ENCODE measurements at places on chromosomes 7 and 10.

DNA sequence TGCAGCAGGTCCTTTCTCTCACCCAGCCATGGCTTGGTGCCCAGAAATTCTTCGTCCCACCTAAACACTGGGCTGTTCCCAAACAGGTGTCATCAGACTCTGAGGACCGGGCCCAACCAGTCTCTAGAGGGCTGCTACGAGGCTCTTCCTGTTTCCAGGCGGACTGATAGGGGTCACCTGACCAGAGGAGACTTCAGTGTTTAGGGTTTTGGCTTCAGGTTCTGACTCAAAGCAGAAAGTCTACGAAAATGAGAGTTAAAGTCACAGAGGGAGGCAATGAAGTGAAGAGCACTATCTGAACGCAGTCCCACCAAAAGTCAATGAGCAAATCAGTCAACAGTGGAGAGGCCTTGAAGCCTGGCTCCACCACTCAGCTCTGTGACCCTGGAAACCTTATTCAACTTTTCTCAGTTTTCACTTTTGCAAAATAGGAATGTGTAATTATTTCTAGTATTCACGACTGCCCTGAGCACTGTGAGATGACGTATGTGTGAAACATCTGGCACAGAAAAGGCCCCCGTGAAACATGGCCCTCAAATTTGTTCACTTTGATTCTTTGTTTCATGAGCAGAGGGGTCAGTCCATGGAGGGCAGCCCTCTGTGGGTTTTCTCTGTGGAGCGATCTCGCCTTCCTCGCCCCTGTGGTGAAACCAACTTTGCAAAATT is 189.9 kb upstream of the PDE1C start:
- no peak for DNase-seq
- no peaks in the 10 kb centered on the region for H3K36me3 ChIP-seq
- no peaks in the 10 kb centered on the region for H3K4me1 ChIP-seq
- H3K27ac ChIP-seq, result no peak overlapping the region

GRCh38 chr7:95525503-95525902 is 39.8 kb downstream of the ASB4 start:
- H3K27me3 ChIP-seq, result peaks cover 4% of the 10 kb centered on the region
- no peak overlapping the region for H3K27ac ChIP-seq
- no peak for DNase-seq
- H3K4me3 ChIP-seq, result no peak overlapping the region

GRCh38 chr10:62426086-62426485 is 51.9 kb downstream of the ZNF365 start:
- H3K4me3 ChIP-seq, result no peak overlapping the region
- H3K27ac ChIP-seq, result no peak overlapping the region
- H3K36me3 ChIP-seq, result no peaks in the 10 kb centered on the region
- no peak for DNase-seq
- H3K4me1 ChIP-seq, result no peaks in the 10 kb centered on the region
- no peaks in the 10 kb centered on the region for H3K27me3 ChIP-seq

DNA sequence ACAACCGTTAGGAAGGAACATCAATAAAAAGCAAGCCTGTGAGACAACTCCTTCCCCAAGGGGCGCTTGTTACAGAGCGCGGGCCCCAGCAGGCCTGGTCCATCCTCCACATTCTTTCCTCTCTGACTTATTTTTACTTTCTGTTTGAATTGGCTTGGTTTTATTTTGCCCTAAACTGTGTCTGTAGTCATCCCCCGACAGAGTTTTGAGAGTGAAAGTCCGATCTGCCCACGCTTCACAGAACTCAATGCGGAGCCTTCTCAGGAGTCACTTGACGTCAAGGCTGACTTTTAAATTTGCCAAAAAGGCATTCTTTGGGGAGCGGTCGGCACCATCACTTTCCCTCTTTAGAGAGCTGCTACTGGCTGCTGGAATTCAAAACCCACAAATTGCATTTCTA is 150.1 kb upstream of the KLF6 start:
- peak overlapping the region; percentile 9 for H3K4me3 ChIP-seq
- H3K27me3 ChIP-seq, result no peaks in the 10 kb centered on the region
- peak; percentile 76 for DNase-seq
- peak overlapping the region; percentile 59 for H3K27ac ChIP-seq
- H3K36me3 ChIP-seq, result no peaks in the 10 kb centered on the region
- no peaks in the 10 kb centered on the region for H3K4me1 ChIP-seq

- no peaks in the 10 kb centered on the region for H3K4me1 ChIP-seq
- no peak for DNase-seq
- no peak overlapping the region for H3K27ac ChIP-seq
Observed at GRCh38 chr10:44513591-44513990, 128.7 kb upstream of the CXCL12 start.
